GDM1 (cell line): ENCODE measurements at places on chromosomes 5 and 9.
A peak's percentile ranks its signal among the peaks of the same experiment; 100 is the strongest.

- DNase-seq = no peak
Observed at GRCh38 chr5:62521319-62521718, 57.3 kb upstream of the LRRC70 start.

GRCh38 chr5:117954331-117954730 lies 1034.0 kb downstream of the DTWD2 start:
- no peak for DNase-seq

- DNase-seq = no peak
Observed at GRCh38 chr9:36192196-36192595, 1.5 kb downstream of the CLTA start.

- DNase-seq = no peak
Observed at GRCh38 chr5:103263054-103263453, 4.5 kb downstream of the MACIR start.

DNA sequence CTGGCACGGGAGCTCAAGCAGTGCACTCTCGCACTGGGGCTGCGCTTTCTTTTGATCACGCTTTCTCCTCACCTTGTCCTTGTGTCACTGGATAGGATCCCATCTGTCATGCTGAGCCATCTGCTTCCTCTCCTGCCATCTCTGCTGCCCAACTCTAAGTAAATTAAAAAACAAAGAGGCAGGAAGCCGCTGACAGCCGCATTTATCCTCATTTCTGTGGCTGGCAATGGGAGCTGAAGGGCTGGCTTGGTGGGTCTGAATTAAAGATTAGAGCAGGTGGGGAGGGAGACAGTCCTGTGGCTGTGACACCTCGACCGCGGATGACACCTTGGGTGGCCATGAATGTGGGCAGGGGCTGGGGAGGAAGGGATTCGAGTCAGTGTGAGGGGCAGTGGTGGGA lies 159.2 kb upstream of the ALDH1B1 start:
- no peak for DNase-seq

DNA sequence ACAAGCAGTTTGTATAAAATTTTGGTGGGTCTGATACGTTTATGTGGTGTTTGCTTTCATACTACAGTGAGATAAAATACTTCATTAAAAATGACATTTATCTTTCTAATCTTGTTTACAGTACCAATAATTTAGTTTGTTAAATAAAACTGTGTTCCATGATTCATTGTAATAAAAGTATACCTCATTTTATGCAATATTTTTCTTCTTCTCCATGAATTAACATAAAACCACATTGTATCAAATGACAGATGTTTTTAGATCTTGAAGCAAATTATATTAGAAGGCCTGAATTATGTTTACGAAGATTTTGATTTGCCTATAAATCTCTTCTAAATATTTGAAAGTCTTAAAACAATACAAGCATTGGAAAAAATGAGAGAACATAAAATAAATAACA lies 1443.0 kb upstream of the CDH6 start:
- DNase-seq = no peak

DNA sequence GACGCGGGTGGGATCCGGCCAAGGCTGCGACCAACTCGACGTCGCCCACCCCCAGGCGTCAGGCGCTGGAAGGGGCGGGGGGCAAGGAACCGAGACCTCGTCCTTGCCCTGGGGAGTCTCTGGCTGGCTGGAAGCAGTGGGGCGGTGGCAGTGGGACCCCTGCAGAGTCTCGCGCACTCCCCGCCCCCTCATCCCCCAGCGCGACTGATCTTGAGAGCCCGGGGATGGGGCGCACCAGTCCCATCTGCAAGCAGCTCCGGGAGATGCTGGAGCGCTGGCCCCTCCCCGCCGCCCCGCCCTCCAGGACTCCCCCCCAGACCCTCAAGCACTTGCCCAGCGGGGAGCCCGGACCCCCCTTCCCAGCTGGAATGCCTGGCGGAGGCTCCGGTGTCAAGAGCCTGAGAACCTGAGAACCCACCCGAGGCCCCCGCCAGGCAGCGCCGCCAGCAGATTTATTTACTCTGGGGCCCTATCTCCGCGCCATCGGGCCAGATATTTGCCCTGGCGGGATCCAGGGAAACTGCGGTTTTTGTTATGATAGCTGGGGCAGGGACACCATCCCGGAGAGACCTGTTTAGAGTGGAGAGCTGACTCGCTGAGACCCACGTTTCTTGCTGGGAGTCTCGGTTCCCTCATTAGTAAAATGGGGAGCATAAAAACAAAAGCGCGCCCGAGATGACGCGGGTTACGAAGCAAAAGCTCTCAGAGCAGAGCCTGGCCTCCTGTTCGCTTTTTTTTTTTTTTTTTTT lies 1.2 kb downstream of the PRRT1B start:
- DNase-seq = no peak

DNA sequence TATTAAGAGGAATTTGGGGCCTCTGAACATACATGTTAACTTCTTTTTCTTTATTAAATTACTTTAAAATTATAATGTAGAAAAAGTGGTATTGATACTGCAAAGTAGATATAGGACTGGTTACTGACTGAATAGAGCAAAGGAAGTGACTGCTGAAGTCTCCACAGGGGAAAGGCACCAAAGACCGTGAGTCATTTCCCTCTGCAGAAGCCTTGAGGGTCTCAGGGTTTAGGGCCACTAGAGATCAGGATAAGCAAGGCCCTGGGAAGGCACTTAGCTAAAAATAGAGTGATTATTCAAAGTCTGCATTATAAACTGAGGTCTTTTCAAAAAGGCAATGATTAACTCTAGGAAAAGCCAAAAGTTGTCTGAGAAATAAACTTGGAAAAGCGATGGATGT lies 44.7 kb upstream of the ITGA1 start:
- no peak for DNase-seq

GRCh38 chr9:7234144-7234543 lies 476.4 kb downstream of the KDM4C start:
- DNase-seq = no peak

GRCh38 chr9:117917873-117918272 lies 213.7 kb downstream of the TLR4 start:
- DNase-seq = no peak

- no peak for DNase-seq
Observed at GRCh38 chr9:134247918-134248631, 78.2 kb upstream of the RXRA start.

DNA sequence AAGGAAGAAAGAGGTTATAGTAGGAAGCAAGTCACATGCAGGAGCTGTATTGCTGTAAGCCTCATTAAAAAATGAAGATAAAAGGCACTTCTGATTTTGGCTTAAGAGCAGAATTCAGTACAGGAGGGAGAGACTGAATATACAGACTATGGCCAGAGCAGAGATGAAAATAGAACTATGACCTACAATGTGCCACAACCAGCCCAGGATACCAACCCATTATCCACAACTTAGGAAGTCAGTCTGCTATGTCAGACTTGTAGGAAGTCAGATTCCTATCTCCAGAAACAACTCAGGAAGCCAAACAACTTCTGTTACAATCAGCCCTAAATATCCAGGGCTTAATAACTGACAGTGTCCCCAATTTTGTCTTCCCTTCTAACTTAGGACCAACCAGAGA lies 156.2 kb upstream of the ANKH start:
- DNase-seq = no peak

GRCh38 chr5:165375201-165375600 lies 1869.8 kb downstream of the MAT2B start:
- DNase-seq = no peak

GRCh38 chr5:5387777-5388176 lies 34.7 kb upstream of the ICE1 start:
- no peak for DNase-seq

DNA sequence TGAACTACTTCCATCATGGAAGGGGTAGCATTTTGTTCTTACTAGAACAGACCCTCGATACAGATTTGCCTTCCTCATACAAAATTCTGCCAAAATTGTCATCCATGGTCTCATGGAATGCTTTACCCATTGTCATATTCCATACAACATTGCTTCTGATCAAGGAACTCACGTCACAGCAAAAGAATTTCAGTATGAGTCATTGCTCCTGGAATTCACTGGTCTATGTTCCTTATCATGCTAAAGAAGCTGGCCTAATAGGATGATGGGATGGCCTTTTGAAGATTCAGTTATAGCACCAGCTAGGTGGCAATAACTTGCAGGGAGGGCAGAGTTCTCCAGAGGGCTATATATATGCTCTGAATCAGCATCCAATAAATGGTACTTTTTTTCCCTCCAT lies 18.2 kb upstream of the FNIP1 start:
- no peak for DNase-seq

DNA sequence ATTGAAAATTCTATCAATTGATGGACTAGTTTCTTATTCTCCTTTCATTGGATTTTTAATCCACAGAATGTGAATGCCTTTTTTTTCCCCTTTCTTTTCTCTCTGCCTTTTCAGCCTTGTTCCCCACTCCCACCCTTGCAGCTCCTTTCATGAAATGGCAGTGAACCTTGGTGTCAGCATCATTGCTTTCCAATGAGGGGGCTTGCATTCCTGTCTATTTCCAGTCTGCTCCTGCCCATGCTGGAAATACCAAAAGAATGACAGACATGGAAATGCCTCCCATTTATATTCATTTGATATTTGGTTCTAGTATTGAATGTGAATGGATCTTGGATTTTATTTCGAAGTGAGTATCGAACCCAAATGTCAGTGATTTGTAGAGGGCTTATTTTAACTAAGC lies 162.7 kb upstream of the SGCD start:
- DNase-seq = no peak

- DNase-seq = no peak
Observed at GRCh38 chr5:132928062-132928407, 35.4 kb downstream of the AFF4 start.

- no peak for DNase-seq
Observed at GRCh38 chr5:98248949-98249348, 524.5 kb upstream of the RGMB start.

DNA sequence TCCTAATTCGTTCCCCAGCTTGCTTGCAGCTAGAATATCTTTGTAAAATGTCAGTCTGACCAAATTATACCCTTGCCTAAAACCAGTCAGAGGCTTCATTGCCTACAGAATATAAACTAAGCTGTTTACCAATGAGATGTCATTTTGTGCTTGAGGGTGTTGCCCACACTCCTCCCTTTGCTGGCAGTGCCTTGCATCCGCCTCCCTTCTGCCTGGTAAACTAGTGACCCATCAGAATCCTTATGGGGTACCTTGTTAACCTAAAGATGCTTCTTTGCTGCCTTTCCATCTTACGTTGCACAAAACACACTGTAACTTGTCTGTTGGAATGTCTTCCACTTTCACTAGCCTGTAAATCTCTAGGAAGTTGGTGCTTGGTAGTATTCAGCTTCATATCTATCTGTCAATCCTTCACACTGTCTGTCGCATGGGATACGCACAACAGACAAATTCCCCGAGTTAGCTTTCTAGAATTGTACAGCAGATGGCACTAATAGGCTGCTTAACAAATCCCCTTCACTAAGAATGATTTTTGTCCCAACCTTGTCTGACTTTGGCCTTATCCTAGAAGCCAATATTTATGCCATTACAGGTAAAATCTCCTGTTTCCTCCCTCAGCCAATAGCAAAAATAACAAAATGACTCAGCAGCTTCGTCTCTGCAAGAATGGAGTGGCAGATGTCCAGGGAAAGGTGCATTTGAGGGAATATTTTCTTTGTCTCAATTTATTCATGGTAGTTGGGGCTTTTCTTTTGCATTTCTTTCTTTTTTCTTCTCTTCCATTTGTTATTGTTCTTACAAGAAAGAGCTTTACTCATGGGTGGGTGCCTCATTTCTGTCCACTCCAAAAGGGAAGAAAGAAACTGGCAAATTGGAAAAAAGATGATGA lies 3.0 kb downstream of the NUDT2 start:
- DNase-seq = peak; percentile 12

GRCh38 chr9:80552931-80553330 lies 981.2 kb downstream of the TLE4 start:
- DNase-seq = no peak
